ENCODE measurements at places on chromosomes 3 and 15. TPM values are rescaled to one million over a fixed set of nuclear protein-coding genes. Genes with fewer than 3 reads are reported as not detected.

Gene HAPLN3
- 2.0 TPM for total RNA-seq

Gene NOX5
- total RNA-seq = not detected

Gene SLC9A9
- 8.2 TPM for total RNA-seq

Gene DPPA4
- not detected for total RNA-seq

Gene STXBP5L
- not detected for total RNA-seq

Gene SLC38A3
- total RNA-seq = 7.1 TPM

Gene ABHD6
- 11.5 TPM for total RNA-seq

Gene ADCY5
- total RNA-seq = 4.0 TPM

Gene HTR3E
- total RNA-seq = not detected

Gene ELL3
- 6.3 TPM for total RNA-seq

Gene CLRN1
- not detected for total RNA-seq

Gene CCR4
- total RNA-seq = 0.07 TPM

Gene GP9
- total RNA-seq = 0.42 TPM

Gene GOLGA8N
- total RNA-seq = 1.4 TPM
